Putamen (tissue), 1 donor: ENCODE measurements at places on chromosomes 2 and 18.

- DNase-seq = no peak
Measured at GRCh38 chr18:754656-755055, 42.2 kb upstream of the ENOSF1 start.

- no peak for DNase-seq
Measured at GRCh38 chr2:72915320-72915906, 1.9 kb upstream of the EMX1 start.

GRCh38 chr18:23721696-23722480, 32.6 kb downstream of the LAMA3 start:
- DNase-seq = no peak

DNA sequence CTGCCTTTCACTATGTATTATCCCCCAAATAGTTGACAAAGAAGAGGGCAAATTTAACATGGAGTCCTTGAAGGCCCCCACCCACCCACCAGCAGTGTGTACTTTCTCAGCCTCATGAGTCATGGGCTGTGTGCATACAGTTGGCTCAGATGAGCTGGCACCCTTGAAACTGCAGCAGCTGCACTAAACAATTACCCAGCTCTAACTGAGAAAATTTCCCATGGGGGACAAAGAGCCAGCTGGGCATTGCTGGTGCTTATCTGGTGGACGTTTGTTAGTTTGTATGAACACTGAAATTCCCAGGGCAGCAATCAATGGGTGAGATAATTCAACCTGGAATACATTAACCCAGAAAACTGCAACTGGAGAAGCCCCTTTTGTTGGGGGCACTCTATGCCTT, 131.7 kb downstream of the GCA start:
- DNase-seq = peak; percentile 61

DNA sequence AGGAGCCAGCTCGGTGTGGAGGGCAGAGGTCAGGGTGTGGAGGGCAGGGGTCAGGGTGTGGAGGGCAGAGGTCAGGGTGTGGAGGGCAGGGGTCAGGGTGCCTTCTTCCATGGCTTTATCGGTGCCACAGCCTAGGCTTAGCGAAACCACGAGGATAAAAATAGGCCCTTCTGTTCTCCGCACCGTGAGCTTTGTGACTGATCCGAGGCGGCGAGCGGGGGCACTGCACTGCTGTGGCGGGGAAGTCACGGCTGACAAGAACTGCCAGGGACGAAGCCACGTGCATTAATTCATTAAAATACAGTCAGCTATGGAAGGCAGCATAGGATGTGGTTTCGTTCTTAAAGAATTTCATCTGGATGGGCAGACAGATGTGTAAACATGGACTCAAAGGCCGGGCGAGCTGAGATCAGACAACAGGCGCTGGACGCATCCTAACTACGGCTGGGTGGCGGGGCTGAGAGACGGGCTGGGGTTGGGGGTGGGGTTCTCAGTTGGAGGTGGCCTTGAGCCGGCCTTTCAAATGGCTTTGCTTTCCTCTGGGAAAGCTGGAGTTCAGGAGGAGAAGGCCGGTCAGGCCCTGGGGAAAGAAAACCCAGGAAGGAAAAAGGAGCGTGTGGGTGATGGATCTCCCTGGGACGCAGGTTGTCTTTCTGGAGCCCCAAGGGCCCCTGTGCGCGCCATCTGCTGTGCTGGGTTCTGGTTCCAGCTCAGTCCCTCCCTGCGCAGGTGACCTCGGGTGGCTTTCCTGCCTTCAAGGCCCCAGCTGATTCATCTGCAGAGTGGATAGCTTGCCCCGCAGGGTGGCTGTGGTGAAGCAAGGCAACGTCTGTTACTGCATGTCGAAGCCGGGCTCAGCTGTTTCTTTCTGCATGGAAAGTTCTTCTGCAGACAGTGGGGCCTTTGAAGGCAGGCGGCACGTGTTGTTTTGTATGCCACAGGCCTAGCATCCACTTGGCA, 958 bp upstream of the ALLC start:
- peak; percentile 79 for DNase-seq

DNA sequence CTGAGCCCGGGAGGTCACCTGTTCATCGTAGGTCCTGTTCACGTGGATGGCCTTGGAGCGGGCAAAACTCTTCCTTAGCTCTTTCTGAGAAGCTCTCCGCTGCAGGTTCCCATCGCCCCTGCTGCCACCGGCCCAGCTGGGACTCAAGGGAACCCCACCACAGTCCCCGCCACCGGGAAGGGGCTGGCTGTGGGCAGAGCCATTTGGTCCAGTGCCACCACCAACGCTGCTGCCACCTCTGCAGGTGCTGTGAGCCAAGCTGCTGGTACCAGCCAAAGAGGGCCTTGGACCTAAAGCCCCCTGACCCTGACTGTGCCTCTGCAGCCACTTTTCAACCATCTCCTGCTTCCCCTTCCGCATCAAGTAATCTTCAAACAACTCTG, 586 bp downstream of the PDE11A start:
- DNase-seq = no peak

- no peak for DNase-seq
Measured at GRCh38 chr2:10535703-10536102, 87.6 kb upstream of the ODC1 start.

DNA sequence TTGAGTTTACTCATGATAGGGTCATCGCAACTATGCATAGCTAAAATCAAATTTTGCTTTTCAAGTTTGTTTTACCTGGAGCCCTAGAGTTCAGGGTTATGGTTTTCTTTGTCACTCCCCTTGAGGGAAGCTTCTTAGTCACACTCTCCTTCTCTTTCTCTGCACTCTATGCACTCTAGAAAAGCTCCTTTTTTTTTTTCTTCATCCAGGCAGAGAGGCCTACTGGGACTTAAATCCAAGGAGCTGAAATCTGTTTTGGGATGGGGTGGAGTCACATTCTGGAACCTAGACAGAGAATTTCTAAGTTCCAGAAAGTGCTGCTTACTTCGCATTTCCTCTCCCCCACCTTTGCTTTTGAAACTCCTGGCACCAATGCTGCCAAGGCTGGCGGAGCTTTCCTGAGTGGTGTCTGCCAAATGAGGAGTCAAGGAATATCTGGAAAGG, 19.1 kb upstream of the IL18R1 start:
- DNase-seq = no peak

- no peak for DNase-seq
Measured at GRCh38 chr2:179352181-179352580, 87.5 kb upstream of the SESTD1 start.

DNA sequence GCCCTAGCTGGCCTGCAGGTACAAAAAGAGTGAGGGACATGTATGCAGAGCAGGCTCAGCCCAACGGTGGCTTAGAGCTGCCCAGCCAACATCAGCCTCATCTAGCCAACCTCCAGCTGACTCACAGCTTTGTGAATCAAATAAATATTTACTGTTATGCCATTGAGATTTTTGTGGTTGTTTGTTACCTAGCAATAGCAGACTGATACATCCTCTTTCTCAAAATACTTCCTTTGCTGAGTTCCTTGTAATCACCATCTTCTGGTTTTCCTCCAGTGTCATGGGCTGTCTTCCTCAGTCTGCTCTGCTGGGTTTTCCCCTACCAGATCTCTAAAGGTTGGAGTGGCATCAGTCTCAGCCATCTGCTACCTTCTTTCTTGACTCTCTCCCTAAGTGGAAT, 126.6 kb upstream of the SLC1A4 start:
- DNase-seq = no peak

DNA sequence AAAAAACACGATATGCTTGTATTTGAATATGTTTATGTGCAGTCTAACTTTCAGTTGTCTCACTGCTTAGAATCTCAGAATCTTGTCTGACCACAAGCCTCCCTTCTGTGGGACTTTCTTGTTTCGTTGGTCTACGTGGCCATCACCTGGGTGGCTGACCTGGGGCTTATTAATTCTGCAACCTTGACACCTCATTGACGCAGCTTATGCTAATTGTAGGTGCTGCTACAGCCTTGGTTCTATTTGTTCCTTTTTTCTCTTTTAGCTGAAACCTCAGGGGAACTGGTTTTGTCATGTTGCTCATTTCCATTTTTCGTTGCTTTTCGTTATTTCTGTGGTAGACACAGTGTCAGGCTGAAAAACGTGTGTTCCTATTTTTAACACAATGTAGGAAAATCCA, 273.7 kb downstream of the SLC4A3 start:
- no peak for DNase-seq

- no peak for DNase-seq
Measured at GRCh38 chr2:210527286-210527685, 29.1 kb upstream of the CPS1 start.

DNA sequence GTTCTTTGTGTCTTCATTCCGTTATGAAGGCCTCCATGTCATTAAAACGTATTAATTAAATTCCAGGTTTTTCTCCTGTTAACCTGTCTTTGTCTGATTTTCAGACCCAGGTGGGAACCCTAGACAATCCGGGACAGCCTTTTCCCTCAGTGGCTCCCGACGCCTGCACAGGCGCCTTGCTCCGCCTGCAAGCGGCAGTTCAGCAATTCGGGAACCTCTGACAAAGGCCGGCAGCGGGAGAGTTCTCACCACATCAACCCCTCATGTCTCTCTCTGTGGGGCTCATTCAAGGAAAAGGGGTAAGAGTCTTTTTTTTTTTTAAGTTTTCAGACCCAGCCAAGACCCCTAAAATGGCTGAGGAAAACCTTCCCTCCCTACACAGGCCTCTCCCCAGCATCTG, 259.8 kb upstream of the SALL3 start:
- DNase-seq = no peak

DNA sequence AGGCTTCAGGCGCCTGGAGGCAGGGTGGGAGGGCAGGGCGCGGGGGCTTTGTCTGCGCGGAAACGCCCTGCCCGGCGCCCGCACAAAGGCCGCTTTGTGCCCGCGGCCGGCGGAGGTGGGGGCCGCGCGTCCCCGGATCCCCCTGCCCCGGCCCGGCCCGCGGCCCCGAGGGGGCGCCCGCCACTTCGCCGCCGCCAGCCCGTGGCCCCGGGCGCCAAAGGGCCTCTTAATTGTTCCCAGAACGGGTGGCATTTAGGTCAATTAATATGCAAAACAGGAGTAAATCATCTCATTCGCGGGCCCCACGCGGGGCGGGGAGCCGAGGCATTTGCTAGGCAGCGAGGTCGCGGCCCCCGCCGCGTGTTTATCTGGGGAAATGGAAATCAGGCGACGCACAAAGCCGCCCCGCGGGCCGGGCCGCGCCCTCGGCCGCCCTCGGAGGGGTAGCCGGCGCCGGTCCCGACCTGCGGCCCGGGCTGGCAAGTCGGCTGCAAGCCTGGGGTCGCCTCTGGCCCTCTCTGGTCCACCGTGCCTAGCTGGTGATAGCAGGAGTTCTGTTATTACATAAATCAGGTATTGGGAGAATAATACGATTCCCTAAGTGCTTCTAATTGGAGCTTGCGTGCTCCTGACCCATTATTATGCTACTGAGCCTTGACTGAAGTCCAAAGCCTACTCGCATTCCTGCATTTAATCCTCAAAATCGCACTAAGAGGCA, 148.2 kb upstream of the GLI2 start:
- peak; percentile 34 for DNase-seq
